ENCODE measurements at places on chromosomes 1 and 21.

- DNase-seq = no peak
Measured at GRCh38 chr1:247386217-247386616, 29.8 kb upstream of the NLRP3 start.

GRCh38 chr1:19046972-19047731, 90.7 kb upstream of the IFFO2 start:
- DNase-seq = no peak

- DNase-seq = no peak
Measured at GRCh38 chr1:235998812-235999211, 66.1 kb downstream of the NID1 start.

GRCh38 chr1:88890791-88891317, 513 bp downstream of the GTF2B start:
- DNase-seq = no peak

GRCh38 chr1:66258404-66259105, 275.4 kb upstream of the SGIP1 start:
- DNase-seq = no peak

- DNase-seq = no peak
Measured at GRCh38 chr1:97051823-97052222, 330.2 kb downstream of the PTBP2 start.

- DNase-seq = no peak
Measured at GRCh38 chr1:174584071-174584470, 136.3 kb downstream of the GPR52 start.

DNA sequence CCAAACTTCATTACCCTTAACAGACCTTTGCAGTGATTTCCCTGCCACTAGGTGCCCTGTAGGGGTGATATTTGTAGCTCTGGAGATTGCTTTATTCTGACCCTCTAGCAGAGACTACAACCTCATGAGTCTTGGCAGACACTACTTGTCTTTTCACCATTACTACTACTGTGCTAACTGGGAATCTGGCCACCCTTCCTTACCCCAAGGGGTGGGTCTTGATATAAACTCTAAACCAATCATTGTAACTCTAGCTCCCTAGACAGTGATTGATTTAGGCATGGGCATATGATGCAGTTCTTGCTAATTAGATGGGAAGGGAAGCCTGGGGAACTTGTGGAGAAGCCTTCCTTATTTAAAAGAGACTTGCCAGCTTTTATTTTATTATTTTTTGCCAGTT, 3.9 kb downstream of the KPNA6 start:
- no peak for DNase-seq

DNA sequence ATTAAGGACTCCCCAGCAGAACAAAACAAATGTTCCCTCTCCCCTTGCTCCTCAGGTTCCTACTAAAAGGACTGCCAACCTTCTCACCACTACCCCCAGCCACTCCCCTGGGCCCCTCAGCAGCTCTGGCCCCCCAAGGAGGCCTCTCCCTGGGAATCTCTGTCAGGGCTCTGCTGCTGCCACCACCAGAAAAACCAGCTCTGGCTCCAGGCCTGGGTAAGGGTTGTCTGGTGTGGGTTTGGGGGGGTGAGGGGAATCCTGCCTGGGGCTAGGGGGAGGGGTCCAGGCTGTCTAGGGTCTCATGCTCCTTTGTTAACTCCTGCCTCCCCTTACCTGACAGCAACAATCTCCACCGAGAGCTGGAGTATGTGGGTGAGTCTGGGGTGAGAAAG, 4.8 kb downstream of the NECTIN4 start:
- no peak for DNase-seq

DNA sequence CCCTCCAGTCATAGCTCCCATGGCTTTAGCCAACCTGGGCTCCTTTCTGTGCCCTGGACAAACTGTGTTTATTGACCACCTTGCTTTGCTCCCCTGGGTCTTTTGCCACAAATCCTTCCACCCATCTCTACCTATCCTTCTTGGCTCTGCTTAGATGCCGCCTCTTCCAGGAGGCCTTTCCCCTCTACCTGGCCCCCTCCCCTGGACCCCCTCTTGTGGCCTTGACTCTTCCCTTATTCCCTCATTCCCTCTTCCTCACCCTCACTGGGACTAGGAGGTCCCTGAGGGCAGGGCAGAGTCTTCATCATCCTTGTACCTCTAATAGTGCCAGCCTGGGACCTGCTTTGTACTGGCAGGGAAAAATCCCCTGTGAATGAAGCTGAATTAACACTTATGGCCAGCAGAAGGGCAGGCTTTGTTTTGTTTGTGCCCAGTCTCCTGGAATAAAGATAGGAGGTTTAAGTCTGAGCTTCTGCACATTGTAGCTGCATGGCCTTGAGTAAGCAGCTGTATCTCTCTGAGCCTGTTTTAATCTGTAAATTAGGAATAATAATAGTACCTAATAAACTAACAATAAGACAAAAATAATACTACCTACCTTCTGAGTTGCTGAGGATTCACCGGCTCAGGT, 13.7 kb downstream of the PTPRU start:
- no peak for DNase-seq

- DNase-seq = no peak
Measured at GRCh38 chr1:156471496-156472490, 28.8 kb downstream of the MEF2D start.

Data from cortex of kidney (tissue), 1 donor.